ENCODE measurements at places on chromosomes 4 and X.

DNA sequence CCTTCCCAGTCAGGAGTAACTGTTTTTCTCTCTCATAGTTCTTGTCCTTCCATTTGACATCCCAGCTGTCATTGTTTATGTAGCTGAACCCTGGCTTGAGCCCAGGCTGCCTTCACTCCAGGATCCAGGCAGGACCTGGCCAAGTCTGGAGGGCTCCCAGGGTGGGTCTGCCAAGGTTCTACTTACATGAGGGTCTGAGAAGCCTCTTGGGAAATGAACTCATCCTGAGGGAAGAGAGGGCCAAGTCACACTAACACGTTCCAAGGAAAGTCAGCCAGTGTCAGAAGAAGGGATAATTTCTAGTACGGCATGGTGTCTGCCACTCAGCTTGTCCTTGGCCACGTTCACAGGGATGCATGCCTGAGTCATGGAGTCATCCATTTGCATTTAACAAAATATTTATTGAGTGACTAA, 54.8 kb upstream of the SRD5A3 start:
- no peak for DNase-seq

GRCh38 chrX:36909676-36910030, 98.5 kb upstream of the FAM47C start:
- DNase-seq = no peak

DNA sequence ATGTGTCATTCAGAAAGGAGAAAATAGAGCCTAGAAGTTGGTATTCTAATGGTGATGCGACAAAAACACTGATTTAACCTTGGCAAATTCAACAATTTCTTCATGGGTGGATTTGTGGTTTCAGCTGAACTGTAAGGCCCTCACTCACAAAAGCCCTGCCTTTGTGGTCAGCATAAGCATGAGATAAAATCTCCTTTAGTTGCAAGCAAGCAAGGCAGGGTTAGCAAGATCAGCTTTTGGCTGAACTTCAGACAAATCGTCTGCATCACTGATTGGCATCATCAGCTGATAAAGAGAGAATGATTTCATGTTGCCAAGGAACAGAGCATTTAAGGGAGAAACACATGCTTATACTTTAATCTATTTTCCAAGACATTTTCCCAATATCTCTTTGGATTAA, 2582.2 kb downstream of the PCDH7 start:
- DNase-seq = no peak

DNA sequence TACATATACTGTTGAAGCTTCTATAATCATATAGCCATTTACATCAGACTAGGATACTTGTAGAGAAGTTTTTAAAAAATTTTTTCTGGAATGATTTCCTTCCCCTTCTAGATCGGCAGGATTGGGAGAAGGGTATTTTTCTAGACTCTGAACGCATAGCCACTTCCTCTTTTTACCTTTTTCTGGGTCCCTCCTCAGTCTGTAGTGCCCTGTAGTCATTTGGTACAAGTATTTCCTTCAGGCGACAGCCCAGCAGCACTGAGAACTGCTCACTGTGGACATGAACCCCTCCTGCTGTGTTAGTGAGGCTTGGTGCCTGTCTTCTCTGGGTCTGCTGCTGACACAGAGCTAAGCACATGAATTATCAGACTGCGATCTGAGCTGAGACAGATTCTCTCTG, 255.4 kb downstream of the ARHGAP10 start:
- DNase-seq = no peak

DNA sequence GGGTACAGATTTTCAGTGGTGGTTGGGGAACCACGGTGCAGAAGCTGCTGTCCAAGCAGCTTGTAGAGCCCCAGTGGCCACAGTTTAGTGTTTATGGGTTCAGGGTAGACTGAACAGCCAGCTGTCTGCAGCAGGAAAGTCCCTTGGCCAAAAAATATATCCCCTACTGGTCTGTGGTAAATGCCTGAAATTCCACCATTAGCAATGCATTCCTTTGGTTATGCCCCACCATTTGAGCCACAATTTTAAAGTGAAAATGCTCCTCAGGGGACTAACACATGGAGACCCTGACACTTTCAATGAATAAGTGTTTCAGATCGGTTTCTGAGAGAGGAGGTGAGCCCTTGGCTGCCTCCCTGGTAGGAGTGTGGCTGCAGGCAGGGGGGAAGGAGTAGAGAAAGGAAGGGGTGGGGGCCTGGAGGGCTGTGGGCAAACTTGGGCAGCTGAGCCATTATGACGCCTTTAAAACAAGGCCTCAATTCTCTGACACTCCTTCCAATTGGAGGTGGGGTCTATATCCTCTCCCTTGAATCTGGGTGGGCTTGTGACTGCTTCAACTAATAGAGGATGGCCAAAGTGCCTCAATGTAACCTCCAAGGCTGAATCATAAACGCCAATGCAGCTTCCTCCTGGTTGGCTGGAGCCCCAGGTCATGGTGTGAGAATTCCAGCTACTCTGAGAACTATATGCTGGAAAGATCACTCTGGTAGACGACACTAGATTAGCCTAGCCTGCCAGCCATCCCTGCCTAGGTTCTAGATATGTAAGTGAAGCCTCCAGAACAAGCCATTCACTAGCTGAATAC, 75.8 kb upstream of the ATP6AP2 start:
- no peak for DNase-seq

- no peak for DNase-seq
Measured at GRCh38 chr4:25767877-25768725, 94.7 kb downstream of the SEL1L3 start.
